Neural progenitor cell (in vitro differentiated cells): ENCODE measurements at places on chromosomes 3 and 15.

DNA sequence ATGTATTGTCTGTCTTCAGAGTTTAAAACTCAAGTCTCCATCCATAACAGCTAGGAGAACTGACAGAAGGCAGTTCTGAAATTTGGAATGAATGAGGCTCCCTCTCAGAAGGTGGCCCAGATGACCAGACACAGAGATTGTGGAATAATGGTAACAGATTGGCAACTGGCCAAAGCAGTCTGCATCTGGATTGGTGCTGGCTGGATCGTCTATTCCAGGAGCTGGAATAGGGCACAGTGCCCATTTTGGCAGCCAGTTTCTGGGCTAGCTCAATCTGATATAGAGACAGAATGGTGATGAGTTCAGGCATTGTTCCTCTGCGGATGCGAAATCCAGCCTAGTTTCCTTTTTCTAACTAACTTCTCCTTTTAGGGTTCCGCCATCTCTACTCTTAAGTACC lies 851.7 kb downstream of the PDCD6IP start:
- no peak for DNase-seq

DNA sequence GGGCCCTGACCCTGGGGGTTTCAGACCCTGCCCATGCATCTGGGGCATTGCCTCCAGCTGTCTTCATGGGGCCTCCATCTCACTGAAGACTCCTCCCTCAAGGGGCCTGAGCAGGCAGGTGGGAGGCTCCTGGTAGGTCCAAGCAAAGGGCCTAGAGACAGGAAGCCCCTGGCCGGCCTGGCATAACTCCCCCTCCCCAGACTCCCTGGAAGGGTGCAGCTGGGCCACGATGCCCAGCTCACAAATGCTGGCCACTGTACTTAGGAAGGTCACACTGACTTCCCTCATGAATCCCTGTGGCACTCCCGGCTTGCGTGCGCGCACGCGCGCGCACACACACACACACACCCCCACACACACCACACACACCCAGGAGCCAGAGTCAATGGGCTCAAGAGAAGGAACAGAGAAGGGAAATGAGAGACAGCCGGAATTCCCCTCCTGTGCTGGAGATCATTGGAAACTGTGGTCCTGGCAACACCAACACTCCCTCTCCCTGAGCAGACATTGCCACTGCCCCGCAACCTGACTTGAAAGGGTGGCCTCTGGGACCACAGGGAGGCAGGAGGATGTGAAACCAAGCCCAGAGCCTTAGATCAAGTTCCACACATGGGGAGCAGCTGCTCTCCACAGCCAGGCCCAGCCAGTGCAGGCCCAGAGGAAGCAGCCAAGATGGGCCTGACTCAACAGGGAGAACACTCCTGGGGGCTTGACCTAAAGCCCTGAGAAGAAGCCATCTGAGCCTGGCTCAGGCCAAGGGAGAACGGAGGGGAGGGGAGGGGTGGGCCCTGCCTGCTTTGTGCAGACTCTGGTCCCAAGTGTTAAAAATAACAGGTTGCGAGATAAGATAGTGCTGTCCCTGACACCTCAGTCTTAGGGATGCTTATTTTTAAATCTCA lies 69.7 kb downstream of the SCN5A start:
- no peak for DNase-seq

DNA sequence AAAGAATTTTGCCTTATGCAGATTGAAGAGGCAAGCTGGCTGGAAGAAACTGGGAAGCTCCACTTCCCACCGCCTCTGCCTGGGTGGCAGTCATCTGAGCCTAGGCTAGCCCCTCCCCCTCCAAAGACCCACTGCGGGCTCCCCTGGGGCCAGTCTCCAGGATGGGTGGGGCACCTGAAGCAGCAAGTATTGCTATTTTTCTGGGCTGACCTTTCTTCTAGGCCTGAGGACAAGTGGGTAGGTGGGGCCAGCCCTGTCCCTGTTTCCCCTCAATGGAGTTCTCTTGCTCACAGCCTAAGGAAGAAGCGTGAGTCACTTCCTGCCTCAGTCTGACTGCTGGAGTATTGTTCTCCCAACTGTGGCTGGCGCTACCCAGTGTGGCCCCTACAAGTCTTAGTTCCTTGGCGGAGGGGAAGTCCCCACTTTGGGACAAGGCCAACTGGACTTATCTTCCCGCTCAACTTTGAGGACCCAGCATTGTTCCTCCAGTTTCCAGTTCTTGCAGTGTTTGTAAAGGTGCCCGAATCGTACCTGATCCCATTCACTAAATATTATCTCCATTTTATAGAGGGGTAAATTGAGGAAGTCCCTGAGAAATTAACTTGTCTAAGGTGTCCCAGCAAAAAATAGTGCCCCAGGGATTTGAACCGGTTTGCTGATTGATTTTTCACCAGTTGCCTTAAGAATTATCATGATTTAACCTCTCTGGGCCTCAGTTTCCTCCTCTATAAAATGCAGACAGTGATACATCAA lies 1.4 kb downstream of the FURIN start:
- DNase-seq, result peak; percentile 61

GRCh38 chr15:92545996-92546395 lies 109.6 kb downstream of the FAM174B start:
- no peak for DNase-seq

- no peak for DNase-seq
These were observed 448.6 kb upstream of the PROK2 start for GRCh38 chr3:72233571-72233970.

DNA sequence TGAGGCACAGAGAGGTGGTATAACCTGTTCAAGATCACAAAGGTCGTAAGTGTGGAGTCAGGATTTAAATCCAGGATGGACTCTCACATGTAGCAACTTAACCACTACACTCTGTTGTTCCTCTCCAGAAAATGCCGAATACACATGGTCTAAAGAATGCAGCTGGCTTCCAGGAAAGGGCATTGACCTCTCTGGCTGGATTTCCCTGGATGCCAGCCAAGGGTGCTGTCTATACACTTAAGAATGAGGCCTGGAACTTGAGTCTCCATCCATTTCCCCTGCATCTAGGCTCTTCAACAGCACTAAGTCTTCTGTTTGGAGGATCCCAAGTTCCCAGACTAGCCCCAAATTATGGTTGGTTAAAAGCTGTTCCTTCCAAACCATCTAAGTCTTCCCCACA lies 60.5 kb downstream of the CERS3 start:
- no peak for DNase-seq

DNA sequence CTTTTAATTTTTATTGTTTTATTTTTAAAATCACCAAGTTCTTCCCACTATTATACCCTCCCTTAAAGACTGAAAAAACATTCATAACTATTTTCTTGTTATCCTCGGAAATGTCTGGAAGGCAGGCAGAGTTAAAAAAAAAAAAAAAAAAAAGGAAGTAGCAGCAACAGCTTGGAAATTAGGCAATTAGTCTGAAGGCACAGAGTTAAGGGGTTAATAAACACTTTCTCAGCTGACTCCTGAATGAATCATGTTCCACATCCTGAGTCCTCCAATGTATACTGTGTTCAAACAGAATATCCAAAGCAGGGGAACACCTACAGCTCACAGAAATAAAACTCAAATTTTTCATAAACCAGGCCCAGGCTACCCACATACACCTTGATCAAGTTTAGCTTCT lies 5.8 kb downstream of the HEXA start:
- no peak for DNase-seq

DNA sequence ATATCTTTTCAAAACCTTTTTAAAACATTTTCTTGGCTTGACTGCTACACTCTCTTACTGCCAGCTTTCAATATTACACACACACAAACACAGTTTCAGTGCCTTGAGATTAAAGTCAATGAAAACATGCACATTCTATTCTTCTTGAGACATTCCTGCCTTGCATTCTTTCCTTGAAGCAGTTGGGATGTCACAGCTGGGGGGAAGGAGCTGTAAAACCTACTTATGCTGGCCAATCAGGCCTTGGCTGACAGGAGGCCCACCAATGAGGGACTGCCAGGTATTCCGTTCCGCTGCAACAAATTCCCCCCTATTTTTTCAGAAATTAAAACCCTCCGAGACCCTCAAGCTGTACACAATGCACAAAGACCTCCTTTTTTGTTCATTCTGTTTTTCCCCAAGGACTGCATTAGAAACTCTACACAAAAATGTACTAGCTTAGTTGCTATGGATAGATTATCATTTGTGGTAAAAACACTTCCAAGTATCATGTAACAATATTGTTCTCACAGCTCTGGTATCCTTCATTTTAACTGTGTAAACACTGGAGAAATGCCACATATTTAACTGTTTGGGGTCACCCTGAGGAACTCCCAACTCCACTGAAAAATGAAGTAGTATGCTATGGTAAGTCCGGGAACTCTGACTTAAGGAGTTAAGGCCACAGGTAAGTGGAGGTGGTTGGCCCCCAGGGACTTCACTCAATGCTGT lies 18.5 kb downstream of the FSTL1 start:
- DNase-seq, result peak; percentile 83

- no peak for DNase-seq
These were observed 1.3 kb downstream of the DENND6A start for GRCh38 chr3:57691411-57692132.

DNA sequence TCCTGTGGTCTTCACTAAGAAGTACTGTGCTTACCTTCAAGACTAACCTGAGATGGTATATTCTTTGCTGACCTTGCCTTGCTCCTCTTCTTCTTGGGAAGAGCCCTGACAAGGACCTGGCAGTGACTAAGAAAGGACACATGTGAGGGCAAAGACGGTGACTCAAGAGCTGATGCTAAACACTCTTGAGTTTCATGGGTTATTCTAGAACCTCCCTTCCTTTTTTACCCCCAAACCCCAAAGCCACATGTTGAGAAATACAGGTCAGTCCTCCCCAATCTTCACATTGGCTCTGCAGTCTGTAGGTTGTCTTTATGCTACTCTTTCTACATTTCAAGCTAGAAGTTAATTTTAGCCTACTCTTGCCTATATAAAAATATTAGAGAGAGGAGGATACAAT lies 200.6 kb downstream of the SEMA6D start:
- no peak for DNase-seq

- peak; percentile 41 for DNase-seq
These were observed 9.2 kb downstream of the IGF2BP2 start for GRCh38 chr3:185815391-185816282.

DNA sequence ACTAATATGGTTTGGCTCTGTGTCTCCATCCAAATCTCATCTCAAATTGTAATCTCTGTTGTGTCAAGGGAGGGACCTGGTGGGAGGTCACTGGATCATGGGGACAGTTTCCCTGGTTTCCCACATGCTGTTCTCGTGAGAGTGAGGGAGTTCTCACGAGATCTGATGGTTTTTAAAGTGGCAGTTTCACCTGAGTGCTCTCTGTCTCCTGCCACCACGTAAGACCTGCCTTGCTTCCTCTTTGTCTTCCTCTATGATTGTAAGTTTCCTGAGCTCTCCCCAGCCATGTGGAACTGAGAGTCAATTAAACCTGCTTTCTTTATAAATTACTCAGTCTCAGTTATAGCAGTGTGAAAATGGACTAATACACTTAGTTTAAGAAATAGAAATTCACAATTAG lies 228.9 kb downstream of the CD47 start:
- DNase-seq, result no peak

- DNase-seq, result no peak
These were observed 165.8 kb downstream of the MECOM start for GRCh38 chr3:169497567-169498257.
